ENCODE measurements at places on chromosomes 12 and 14.

GRCh38 chr12:88993651-88994050, 358.6 kb downstream of the DUSP6 start:
- peak; percentile 56 for DNase-seq

- no peak for DNase-seq
Measured at GRCh38 chr12:125239563-125239962, 174.3 kb downstream of the AACS start.

DNA sequence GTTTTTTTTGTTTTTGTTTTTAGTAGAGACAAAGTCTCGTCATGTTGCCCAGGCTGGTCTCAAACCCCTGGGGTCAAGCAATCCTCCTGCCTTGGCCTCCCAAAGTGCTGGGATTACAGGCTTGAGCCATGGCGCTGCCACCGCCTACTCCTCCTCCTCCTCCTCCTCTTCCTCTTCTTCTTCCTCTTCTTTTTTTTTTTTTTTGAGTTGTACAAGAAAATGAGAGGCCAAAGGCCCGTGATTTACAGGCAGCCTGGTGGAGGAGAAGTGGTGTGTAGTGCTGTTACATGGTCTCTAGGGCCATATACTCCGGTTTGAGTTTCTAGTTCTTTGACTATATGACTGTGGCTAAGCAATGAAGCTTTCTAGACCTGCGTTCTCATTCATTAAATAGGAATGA, 29.6 kb upstream of the SPPL3 start:
- no peak for DNase-seq

DNA sequence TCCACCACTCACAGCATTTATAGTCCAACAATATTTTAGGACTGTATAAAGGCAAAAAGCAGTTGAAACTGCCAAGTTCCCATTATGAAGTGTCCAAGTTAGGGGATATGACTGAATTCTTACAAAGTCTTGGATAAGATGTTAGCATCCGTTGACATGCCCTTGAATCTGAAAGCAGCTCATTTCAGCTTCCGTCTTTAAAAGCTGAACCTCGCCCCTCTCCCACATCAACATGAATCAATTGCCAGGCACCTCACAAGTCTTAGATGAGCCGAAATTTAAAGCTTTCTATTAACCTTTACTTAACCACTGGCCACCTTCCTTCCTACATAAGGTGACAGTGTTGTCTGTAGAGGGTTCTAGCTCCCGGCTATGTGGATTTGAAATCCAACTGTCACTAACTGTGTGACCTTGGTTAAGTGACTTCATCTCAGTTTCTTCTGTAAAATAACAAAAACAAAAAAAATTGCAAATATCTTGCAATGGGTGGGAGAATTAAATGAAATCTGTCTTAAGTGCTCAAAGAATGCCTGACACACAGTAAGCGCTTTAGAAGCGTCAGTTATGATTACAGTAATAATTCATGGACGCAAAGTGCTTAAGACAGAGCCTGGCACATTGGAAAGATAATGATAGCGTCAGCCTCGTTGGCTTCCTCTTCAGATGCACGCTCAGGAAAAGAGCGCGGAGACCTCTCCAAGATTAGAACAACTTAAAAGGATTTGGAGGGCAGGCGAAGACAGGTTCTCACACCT, 1.2 kb downstream of the PPP1CC start:
- no peak for DNase-seq

GRCh38 chr12:27209257-27209910, 34.7 kb upstream of the STK38L start:
- no peak for DNase-seq

- DNase-seq, result peak; percentile 27
Measured at GRCh38 chr14:63986789-63987533, 134.2 kb downstream of the SYNE2 start.

- no peak for DNase-seq
Measured at GRCh38 chr12:4153343-4153892, 120.1 kb upstream of the CCND2 start.

DNA sequence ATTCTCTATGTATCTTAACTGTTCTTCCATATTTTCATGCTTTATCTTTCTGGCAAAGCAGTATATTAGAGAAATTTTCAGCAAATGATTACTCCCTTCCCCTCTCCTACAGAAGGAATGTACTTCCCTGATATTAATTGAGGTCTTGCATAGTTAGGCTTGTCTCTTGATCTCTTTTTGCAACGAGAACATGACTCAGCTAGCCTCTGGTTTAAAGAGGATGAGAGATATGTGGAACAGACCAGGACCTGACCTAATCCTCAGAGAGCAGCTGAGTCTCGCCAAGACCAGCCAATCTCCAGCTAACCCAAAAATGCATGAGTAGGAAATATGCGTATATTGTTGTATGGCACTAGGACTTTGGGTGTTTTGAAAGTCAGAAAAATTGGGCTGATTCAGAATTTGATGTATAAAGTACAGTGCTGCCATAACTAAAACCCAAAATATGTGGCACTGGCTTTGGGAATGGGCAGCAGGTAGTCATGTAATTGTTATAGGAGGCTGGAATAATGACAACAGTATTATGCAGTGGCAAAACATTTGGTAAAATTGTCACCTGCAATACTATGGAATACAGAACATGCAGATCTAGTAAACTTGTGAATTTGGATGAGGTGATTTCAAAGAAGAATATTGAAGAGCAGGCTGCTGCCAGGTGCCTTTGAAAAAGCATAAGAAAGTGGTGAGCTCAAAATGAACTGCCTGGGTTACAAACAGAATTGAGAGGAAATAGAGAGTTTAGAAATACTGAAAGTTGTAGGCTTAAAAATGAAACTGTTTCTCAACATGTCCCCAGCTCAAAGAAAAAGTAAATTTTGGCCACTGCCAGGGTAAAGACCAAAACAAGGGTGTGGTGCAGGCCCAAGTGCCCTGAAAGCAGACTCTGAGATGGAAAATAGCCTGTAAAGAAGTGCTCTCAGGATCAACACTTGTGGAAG, 9.3 kb upstream of the USP15 start:
- no peak for DNase-seq

GRCh38 chr14:97782871-97783414, 985.8 kb downstream of the VRK1 start:
- DNase-seq, result no peak

DNA sequence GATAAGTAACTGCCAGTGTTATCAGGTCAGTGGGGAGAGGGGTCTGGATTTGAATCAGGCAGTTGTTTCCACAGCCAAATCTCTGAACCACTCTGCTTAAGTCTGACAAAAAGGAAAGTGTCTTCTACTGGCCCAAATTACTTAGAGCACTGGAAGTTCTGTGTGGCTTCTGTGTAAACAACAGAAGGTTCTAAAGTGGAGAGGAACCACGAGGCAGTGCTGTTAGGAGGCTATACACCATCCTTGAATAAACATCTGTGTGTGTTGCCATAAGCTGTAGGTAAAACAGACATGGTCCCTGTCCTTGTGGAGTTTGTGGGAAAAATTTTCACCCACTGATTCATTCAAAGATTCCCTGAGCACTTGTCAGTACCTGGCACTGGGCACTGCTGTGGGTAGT, 50.0 kb downstream of the GALNT4 start:
- DNase-seq, result no peak

- no peak for DNase-seq
Measured at GRCh38 chr14:93262446-93262845, 55.4 kb downstream of the UBR7 start.

GRCh38 chr12:22415342-22416309, 81.1 kb upstream of the ST8SIA1 start:
- peak; percentile 87 for DNase-seq

GRCh38 chr14:101198398-101199027, 295.0 kb upstream of the RTL1 start:
- no peak for DNase-seq

- no peak for DNase-seq
Measured at GRCh38 chr12:39287817-39288216, 155.1 kb downstream of the KIF21A start.

DNA sequence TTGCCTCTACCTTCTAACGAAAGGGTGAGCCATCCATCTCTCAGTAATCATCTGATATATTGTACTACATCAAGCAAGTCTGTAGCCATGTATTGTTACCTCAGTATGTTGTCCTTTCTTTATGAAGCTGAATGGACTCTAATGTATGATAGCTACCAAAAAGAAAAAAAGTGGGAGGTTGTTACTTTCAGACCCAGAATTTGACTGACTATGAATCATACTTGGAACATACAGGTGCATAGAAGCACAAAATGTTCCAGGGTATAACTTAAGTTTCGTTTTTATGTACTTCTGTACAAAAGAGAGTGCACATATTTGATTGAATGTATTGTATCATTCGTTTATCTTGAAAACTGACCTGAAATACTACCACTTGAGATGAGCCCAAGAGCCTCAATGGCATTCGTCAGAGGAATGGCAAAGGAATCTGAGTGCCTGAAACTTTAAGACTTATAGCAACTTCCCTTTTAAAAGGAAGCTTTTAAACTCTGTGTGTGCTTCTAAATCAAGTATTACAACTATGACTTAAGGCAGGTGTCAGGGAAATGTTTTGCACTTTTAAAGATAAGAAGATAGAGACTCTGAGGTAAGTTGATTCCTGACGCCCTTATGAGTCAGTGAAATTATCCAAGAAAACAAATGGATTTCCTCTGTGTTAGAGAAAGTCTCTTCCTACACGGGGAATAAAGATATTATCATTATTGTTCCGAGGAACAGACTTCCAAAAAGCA, 951.5 kb downstream of the GALC start:
- no peak for DNase-seq

DNA sequence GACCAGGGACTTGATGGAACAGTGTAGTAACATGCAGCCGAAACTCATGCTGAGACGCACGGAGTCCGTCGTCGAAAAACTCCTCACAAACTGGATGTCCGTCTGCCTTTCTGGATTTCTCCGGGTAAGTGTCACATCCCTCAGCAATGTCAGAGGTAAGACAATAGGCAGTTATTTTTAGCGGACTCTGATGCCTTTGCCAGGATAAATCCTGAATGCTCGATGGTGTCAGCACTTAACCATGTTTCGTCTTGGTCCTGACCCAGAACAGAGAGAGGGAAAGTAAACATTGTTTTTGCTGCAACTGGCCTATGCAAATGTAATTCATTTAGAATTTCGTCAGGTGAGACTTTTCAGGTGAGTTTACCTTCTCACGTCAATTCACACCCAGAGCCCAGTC, 112.3 kb downstream of the PLXNC1 start:
- no peak for DNase-seq

DNA sequence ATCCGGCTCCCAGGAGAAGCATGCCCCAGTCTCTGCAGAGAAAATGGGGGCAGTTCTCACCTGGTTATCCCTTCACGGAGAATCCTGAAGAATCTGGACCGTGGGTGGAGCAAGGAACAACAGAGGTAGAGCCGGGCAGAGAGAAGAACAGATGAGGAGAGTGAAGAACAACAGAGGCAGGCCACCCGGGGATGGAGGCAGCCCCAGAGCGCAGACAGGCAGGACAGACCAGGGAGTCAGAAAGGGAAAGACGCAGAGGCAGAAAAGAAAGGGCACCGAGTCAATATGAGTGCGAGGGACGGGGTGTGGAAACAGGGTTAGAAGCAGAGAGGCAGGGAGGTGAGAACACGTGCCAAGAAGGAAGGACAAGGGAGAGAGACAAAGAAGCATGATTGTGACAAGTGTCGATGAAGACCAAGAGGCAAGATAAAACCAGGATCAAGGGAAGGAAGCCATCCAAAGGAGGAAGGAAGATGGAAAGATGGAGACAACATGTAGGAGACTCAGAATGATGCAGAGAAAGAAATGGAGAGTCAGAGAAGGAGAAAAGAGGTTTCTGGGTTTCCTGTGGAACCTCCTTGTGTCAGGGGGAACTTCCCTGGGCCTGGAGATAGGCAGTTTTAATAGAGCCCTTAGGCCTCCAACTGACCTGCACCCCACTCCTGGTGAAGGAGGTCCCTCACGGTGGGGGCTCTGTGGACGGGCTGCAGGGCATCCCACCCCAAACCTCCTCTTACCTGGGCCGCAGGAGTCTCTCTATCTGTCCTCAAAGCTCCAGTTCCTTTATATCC, at the start of gene MYH6:
MYH6 (minus strand) TSS at position 758 of the 791 bp plus-strand sequence. CDS start 1,050 bp downstream, outside the sequence.
- no peak for DNase-seq

GRCh38 chr14:81401420-81402122, 1.4 kb upstream of the STON2 start:
- DNase-seq, result peak; percentile 97

DNA sequence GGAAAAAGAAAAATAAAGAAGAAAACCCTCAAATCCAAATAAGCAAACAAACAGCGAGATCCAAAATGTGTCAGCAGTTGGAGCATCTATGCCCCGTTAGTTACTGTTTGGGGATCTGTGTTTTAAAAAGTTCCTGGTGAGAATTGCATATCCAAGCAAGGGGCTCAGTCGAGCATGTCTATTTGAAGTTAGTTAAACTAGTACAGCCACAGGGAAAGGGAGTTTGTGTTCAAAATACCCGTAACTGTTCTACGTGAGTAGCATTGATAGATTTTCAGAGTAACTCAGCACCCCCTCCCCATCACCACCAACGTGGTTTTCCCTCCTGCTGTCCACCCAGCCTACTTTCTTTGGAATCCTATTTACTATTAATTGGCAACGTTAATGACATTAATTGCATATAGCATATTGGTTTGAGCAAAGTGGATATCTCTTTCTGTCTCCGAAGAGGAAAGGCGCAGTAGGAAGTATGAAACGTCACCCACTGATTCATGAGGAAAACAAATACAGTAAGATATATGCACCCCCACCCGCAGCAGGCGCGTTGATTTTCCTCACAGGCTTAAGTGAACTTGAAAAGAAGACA, 1.5 kb downstream of the NPAS3 start:
- peak; percentile 9 for DNase-seq

DNA sequence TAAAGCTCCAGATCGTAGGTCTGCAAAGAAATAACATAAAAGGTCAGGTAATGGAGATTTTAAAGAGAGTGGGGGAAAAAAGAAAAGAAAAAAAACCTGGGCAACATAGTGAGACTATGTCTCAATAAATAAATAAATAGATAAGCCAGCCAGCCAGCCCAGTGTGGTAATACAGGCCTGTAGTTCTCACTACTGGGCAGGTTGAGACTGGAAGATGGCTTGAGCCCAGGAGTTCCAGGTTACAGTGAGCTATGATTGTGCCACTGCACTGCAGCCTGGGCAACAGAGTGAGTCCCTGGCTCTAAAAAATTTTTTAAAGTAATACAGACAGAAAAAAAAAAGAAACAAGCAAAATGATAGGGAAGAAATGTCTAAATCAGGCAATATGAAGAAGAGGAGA, 43.2 kb upstream of the BBS10 start:
- DNase-seq, result no peak

GRCh38 chr12:49294804-49295081, 204 bp upstream of the PRPH start:
- no peak for DNase-seq

- no peak for DNase-seq
Measured at GRCh38 chr14:101851736-101852405, 90.4 kb downstream of the PPP2R5C start.

Data from astrocyte of the cerebellum (primary cell).